Activated naive CD4-positive, alpha-beta T cell treated with anti-CD3 and anti-CD28 coated beads, Interleukin-2, amount 50 U/mL, for 16 hours (primary cell): ENCODE measurements at places on chromosomes 16 and 17.

DNA sequence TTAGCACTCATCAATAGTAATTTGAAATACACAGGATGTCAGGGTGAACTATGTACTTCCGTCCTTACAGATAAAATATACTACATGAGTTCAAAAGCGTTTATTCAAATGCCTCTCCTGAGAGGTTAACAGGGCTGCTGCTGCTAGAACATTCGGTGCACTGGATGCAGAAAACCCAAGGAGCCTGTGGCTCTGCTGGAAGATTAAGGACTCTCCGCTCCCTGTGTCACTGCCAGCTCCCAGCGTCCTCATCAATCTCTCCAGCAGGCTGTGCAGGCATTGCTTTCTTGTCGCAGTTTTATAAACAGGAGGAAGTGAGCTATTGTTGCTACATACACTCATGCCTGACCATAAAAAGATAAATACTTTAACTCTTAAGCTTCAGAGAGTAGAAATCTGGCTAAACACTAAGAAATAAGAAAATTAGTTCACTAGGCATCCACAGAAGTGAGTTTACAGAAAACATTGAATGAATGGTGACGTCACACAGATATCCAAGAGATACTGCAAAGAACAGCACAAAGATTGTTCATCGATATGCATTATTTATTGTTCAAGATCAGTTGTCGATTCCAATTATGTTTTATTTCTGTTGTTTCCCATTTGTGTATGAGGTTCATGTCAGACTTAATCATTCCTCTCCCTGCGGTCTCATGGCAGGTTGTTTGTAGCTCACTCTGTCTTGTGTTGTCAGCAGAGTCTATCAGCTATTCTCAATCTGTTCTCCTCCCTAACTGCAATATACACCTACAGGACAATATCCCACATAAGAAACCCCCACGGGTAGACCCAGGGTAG lies 127.9 kb upstream of the MON1B start:
- DNase-seq, result no peak

GRCh38 chr16:10308305-10309193 lies 77.3 kb upstream of the ATF7IP2 start:
- DNase-seq, result no peak

- DNase-seq, result no peak
Measured at GRCh38 chr16:13139661-13140241, 238.4 kb downstream of the SHISA9 start.

- no peak for DNase-seq
Measured at GRCh38 chr17:72373910-72374741, 253.3 kb downstream of the SOX9 start.

DNA sequence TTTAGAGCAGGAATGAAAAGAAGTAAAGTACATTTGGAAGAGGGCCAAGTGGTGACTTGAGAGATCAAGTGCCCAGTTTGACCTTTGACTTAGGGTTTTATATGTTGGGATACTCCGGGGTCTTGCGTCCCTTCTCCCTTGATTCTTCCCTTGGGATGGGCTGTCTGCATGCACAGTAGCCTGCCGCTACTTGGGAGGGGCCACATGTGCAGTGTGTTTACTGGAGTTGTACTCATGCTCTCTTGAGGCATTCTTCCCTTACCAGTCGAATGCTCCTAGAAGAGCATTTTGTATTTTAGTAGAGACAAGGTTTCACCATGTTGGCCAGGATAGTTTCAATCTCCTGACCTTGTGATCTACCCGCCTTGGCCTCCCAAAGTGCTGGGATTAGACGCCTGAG lies 23.8 kb downstream of the GDPD1 start:
- no peak for DNase-seq

DNA sequence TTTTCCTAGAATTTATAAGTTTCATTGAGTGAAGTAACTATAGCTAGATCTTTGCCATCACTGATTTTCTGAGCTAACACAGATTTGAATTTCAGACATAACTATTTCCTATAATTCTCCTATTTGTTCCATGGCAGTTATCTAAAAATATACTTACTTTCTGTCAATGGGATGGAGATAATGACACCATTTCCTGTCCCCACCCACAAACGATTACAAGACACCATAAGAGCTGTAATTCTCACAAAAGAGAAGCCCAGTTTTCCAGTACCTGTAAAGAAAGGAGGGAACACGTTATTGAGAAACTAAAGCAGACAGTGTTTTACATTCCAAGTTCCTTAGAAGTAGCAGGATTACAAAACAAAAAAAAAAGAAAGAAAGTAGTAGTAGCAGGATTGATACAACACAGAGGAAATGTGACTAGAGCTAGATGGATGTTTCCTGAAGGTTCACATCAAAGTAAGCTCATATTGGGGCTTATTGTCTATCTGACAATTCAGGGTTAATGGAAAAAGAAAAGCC lies 110.9 kb upstream of the TOB1 start:
- no peak for DNase-seq

DNA sequence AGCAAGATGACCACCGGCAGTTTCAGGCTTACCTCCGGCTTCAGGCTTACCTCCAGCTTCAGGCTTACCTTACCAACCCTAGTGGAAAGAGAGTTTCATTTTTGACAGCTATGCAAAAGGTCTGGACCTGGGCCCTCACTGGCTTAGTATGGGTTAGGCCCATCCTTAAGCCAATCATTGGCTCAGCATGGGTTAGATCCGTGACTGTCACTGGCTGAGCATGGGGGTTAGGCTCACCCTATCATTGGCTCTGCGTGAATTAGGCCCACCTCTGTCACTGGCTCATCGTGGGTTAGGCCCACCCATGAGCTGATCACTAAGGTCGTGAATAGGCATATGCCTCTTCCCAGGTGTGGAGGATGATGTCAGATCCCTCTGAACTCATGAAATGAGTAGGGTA lies 8.1 kb downstream of the NDE1 start:
- no peak for DNase-seq

DNA sequence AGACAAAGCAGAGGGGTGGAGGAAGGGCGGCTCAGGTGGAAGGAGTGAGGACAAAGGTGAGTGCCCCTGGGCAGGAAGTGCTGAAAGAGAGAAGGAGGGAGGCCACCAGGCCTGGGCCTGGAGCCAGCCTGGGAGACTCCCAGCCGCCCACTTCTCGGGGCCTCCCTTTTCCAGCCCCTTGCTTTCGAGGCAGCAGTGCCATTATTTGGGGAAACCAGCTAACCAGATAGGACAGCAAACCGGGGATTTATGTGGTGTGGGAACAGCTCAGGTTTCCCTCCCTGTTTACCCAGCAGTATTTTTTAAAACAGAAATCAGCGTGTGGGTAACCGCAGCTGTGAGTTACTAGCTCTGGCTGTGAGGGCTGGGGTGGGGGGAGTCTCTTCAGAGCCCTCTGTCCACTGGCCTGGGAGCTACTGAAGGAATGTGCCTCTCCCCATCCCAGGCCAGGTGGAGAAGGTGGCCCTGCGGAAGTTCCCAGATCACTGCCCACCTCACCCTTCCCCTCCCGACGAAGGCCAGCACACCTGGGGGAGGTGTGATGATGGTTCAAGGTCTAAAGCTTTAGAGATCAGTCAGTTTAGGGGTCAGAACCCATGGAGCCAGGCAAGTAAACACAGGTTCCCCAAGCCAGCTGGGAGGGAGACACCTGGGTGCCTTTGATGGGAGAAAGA lies 8.4 kb upstream of the MEOX1 start:
- no peak for DNase-seq

DNA sequence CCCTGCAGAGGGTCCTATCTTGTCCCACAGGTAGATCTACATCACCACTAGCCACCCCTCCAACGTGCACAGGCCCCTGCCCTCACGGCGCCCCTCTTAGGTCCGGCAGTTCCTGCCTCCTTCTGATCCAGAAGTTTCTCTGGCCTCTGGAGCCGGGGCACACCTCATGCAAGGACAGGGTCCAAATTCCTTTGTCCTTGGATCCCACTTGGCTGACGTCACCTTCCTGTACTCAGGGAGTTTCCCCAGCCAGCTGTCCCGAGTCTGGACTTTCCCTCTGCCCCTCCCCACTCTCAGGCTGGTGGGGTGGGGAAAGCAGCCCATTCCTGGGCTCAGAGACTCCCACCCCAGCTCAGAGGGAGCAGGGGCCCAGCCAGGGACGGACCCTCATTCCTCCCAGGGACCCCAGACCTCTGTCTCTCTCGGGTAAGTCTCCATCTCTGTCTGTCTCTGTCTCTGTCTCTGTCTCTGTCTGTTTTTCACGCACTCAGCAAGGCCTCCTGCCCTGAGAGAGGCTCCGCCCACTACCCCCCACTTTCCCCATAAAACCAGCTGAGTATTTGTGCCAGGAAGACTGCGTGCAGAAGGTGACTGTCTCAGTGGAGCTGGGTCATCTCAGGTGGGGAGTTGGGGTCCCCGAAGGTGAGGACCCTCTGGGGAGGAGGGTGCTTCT lies at the start of gene IL32:
IL32 (plus strand) TSS at position 572 of the 673 bp plus-strand sequence. CDS start 172 bp downstream, outside the sequence.
- DNase-seq, result peak; percentile 74

DNA sequence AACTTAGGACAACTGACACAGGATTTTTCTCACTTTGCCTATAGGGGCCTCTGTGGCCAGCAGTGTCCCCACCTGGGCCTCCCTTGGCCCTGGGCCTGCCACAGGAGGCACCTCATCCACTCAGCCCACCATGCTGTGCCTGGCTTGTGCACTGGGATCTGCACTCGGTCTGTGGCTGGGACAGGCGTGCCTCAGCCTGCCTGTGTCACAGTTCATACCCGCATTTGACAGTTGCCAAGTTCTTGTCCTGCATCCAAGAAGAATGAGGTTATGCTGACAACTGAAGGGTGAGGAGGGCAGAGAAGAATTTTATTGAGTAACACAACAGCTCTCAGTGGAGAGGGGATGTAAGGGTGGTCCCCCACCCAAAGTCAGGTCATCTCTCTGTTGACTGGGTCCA lies 36.0 kb downstream of the ZFP90 start:
- DNase-seq, result no peak

DNA sequence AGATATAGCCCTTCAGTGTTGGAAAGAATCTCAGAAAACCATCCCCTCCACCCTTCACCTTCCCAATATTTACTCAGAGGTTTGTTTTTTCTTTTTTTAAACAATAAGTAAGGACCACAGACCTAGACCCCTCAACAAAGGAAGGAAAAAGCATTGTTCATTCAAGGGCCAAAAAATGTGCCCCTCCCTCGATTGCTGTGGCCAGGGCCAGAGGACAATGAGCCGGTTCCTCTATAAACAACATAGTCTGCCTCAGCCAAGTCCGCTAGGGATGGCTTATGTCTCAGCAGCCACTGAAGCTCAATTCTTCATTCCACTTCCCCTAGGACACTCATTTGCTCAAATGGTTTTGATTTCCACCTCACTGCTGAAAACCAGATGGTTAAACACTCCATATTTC lies 24.0 kb downstream of the TRIM16 start:
- DNase-seq, result no peak

GRCh38 chr17:67834634-67835033 lies 9.3 kb downstream of the BPTF start:
- DNase-seq, result no peak

DNA sequence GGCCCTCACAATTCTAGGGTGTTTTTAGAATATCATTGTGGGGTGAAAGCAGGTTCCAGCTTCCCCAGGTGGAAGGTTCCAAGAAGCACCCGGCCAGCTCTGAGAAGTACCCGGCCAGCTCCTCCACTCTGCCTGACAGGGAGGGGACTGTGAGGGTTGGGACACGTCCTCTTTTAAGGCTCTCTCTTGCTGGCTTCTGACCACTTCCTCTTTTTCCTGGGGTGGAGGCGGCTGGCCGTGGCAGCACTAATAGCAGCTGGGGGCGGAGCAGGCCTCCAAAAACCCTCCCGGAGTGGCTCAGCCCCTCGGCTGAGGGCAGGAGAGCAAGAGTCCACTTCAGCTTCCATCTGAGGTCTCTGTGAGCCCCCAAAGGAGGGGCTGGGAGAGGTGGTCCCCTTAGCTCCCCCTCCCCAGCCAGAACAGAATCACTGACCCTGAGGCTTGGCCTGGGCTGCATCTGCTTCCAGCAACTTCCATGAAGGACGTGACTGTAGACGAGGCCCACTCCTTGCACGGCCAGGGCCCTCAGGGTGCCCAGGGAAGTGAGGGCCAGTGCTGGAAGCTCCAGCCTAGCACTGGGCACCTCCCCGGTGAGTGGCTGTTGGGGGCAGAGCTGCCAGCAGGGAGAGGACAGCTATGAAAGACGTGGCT lies 26.7 kb upstream of the PLCG2 start:
- DNase-seq, result no peak

DNA sequence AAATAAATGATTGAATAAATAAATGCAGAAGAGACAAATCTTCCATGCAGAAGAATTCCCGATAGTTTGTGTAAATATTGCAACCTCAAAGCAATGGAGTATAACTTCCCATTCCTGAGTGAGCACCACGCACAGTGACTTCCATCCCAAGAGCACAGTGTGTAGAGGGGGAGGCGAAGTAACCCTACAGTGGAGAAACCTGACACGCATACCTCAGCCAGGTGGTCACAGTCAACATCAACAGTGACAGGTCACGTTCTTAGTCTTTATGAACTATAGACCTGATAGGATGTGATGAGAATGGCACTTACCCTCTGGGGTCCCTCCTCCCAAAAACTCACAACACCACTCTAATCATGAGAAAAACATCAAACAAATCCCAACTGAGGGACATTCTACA lies 111.6 kb downstream of the DYNLRB2 start:
- no peak for DNase-seq

DNA sequence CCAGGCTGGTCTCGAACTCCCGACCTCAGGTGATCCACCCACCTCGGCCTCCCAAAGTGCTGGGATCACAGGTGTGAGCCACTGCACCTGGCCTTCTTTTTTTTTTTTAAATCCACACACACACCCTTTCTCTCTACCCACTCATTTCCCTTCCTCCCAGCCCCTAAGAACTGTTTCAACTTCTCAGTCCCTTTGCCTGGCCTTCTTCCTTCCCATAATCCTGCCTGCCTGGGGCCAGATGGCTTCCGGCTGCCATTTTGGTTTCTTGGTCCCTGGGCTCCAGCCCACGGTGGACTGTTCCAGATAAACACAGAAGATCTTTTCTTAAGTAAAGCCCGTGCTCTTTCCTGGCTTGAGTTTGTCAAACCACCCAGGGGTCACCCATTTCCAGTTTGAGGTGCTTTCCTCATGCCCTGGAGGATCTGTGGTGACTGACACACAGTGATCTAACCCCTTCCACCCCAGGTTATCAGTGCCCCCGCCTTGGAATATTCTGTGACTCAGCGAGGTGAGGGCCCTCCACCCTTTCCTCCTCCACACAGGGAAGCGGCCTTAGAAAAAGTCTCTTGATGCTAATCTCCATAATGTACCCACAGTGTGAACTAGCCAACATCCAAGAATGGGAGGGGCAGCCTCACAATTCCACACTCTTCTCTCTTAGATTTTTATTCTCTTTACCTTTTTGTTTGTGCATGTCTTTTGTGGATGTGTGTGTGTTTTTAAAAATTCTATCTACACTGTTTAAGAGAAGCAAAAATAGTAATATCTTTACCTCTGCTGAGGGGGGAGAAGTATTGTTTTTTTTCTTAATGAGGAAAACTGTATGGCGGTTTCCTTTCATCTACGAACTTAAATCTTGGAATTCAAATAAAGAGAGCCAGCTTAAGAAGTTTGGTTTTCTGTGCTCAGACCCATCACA lies 60.0 kb downstream of the CRISPLD2 start:
- DNase-seq, result no peak

GRCh38 chr17:83081684-83082201 lies 2.3 kb downstream of the METRNL start:
- no peak for DNase-seq

DNA sequence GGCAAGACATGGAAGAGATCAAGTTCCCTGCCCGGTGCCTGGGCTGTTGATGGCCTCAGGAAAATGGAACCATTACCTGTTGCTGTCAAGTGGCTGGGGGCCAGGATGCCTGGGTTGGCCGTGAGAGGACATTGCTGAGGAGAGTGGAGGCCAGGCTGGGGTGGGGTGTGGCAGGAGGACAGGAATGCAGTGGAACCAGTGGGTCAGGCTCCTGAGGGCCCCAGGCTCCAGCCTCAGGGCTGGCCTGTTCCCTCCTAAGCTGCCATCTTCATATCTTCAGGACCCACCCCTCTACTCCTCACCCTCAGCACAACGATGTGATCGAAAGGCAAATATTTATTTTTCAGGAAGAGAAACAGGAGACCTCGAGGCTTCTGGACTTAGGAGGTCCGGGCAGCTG lies 8.5 kb upstream of the YPEL3 start:
- DNase-seq, result no peak
